ENCODE measurements at places on chromosomes 2 and 18.

- DNase-seq: no peak
These were observed 56.1 kb downstream of the BABAM2 start for GRCh38 chr2:27946530-27947060.

GRCh38 chr2:184037273-184037672 lies 561.1 kb upstream of the ZNF804A start:
- DNase-seq: no peak

- DNase-seq: peak; percentile 21
These were observed 9.4 kb upstream of the RALB start for GRCh38 chr2:120243211-120243610.

- DNase-seq: peak; percentile 31
These were observed 209.3 kb downstream of the SLC4A3 start for GRCh38 chr2:219836647-219837177.

GRCh38 chr18:23316988-23317387 lies 136.1 kb upstream of the RIOK3 start:
- DNase-seq: no peak

GRCh38 chr2:46886268-46887027 lies 29.2 kb downstream of the MCFD2 start:
- DNase-seq: no peak

DNA sequence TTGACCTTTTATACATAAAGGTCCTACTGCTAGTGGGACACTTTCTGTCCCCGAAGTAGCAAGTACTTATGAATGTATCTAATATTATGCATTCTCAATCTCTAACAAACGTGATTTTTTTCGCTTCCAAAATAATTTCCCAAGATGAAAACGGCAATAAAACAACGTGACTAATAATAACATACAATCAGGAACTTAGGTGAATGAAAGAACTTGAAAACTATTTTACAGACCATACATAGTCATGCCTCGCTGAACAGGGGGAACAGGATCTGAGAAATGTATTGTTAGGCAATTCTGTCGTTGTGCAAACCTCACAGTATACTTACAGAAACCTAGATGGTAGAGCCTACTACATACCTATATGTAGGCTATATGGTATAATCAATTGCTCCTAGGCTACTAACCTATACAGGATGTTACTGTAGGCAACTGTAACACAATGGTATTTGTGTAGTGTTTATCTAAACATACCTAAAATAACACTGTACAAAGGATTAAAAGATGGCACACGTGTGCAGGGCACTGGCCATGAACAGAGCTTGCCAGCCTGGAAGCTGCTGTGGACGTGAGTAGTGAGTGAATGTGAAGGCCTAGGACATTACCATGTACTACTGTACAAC lies 2.5 kb downstream of the RTN4 start:
- DNase-seq: peak; percentile 79

DNA sequence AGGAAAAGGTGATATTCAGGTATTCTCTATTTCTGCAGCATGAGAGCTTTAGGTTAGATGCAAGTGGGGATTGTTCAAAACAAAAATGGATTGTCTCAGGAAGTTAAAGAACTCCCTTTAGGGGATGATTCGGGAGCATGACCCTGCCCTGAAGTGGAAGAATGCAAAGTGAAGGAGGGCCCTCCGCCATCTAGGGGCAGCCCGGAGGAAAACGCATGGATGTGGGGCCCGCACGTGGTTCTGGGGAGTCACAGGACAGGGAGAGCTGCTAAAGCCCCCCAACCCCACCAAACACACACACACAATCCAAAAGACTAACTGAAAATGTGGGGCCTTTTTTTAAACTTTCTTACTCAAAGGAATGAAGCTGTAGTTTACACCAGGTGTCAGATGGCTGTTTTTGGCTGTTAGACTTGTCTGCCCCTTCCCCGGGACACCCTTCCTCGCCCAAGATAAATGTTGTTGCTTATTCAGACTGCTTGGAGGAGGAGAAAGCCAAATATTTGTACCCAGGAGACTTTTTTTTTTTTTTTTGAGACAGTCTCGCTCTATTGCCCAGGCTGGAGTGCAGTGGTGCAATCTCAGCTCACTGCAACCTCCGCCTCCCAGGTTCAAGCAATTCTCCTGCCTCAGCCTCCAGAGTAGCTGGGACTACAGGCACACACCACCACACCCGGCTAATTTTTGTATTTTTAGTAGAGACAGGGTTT lies 78.8 kb downstream of the HNRNPLL start:
- no peak for DNase-seq

DNA sequence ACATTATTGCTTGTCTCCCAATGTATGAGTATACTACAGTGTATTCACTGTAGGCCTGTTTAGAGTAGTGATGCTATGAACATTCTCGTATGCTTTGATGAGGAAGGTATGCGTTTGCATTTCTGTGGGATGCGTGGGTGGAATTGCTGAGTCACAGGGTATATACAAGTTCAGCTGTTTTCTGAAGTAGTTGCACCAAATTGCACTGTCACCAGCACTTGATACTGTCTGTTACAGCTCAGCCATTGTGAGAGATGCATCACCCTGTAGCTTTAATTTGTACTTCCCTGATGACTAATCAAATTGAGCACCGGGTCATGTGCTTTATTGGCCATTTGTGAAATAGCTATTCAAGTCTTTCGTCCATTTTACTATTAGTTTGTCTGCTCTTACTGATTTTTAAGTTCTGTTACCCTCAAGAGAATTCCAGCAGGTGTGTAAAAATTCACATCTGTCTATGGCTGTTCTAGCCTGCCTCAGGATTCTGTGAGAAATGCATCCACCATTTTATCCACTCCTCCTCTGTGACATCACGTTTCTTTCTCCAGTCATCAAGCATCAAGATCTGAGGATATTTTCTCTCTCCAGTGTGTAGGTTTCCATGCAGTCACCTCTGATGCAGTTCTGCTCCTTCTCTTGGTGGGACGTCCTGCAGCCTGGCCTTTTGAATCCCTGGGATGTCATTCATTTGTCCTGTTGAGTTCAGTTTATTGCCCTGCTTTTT lies 72.5 kb downstream of the DGKD start:
- peak; percentile 94 for DNase-seq

DNA sequence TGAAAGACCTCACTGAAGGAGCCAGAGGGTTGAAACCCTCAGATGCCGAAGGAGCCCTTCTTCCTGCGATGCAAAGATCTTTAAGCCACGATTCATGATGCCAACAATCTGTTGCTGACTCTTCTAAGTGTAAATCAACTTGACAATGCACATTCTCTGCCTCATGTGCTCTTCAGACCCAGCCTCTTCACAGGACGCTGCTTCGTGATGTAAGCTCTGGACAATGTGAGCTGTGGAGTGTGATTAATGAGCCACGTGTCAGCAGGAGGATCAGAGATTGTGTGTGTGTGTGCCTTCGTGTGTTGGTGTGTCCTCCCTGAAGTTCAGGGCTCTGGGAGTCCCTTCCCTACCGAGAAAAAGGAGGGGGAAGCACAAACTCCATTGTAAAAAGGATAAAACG lies 26.5 kb upstream of the TWIST2 start:
- DNase-seq: no peak

DNA sequence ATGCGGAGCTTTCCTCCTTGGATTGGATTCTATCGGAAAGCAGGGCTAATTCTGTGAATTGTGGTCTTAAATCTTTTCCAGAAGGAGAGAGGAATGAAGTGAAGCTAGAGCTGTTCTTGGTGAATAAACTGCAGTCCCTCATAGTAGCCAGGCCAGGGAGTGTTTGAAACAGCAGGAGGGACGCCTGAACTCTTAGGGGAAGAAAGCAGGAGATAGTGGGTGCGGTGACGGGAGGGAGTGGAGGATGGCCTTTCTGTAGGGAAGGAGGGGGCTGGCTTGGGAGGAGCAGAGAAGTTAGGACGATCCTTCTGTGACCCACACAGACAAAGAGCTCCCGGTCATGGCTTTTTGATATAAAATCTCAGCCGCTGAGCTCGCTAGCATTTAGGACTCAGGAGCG lies 47.5 kb upstream of the KCNF1 start:
- no peak for DNase-seq

DNA sequence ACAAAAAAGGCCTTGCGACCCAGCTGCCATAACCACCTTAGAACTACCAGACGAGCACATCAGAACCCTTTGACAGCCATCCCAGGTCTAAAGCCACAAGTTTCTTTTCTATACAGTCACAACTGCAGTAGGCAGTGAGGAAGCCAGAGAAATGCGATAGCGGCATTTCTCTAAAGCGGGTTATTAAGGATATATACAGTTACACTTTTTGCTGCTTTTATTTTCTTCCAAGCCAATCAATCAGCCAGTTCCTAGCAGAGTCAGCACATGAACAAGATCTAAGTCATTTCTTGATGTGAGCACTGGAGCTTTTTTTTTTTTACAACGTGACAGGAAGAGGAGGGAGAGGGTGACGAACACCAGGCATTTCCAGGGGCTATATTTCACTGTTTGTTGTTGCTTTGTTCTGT lies 48.8 kb downstream of the FEZ2 start:
- no peak for DNase-seq

DNA sequence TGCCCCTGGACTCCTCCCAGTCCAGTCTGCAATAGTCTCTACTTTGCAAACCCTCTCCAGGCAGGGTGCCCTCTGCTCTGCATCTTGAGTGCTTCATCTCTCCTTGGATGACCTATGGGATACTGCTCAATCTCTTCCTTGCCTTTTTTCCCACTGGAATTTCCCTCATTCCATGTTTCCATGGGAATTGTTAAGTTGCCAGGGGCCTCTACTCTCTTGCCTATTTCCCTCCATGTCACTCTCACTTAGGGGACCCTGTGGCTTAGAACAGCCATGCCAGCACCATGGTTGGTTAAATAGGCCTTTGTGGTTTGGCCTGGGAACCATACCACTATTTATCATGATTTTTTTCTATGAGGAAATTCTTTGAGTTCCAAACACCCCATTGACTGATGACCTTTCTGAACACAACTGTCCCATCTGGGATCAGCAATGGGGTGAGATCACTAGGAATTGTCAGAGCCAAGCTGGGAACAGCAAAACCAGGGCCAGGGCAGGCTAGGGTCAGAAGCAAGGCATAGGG lies 91.4 kb upstream of the RBMS1 start:
- DNase-seq: no peak

All from mammary epithelial cell (primary cell).